ENCODE measurements at places on chromosomes 6 and 20.

- DNase-seq, result no peak
These were observed 49.5 kb downstream of the SRC start for GRCh38 chr20:37395410-37395797.

- DNase-seq, result no peak
These were observed 8.5 kb upstream of the AFG1L start for GRCh38 chr6:108286366-108286765.

GRCh38 chr6:55293116-55293515, 34.2 kb upstream of the GFRAL start:
- DNase-seq, result no peak

GRCh38 chr6:41503827-41504465, 42.2 kb upstream of the FOXP4 start:
- peak; percentile 16 for DNase-seq

- no peak for DNase-seq
These were observed 91.7 kb downstream of the JARID2 start for GRCh38 chr6:15337582-15337981.

- DNase-seq, result no peak
These were observed 238.2 kb upstream of the ZNF217 start for GRCh38 chr20:53831812-53832211.

- DNase-seq, result no peak
These were observed 14.8 kb upstream of the CST1 start for GRCh38 chr20:23765578-23765977.

DNA sequence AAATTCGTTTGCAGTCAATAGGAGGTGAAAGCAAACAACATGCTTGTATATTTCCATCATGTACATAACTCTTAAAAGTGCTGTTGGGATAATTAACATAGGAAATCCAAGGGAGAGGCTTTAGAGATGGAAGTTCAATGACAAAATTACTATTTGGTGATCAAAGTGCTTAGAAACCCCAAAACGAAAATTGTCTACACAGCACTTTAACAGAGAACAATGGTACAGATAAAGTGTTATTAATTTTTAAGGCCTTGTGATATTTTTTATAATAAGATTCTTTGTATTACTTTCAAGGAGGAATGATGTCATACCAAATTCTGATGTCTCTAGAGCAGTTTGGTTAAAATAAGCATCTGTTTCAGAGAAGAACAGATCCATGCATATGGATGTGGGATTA, 406.3 kb downstream of the EPHA7 start:
- DNase-seq, result no peak

GRCh38 chr20:3614466-3614865, 48.7 kb downstream of the GFRA4 start:
- DNase-seq, result no peak

DNA sequence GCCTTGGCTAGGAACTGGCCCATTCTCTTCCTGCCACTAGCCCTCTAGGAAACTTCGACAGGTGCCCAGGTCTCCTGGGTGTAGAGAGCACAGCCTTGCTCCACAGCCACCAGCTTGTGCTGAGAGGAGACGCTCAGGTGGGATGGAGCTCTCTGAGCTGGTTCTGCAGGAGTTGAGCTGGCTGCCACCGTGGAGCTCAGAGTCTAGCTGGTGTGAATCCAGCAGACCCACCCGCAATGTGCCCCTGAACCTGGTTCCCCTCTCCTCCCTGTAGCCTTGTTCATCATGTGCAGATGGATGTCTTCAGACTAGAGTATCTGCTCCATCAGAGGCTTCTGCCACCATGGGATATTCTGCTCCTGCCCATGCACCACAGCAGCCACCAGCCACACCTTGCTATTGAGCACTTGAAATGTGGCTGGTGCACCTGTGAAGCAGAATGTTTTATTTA, 222.5 kb downstream of the SYNDIG1 start:
- DNase-seq, result no peak

DNA sequence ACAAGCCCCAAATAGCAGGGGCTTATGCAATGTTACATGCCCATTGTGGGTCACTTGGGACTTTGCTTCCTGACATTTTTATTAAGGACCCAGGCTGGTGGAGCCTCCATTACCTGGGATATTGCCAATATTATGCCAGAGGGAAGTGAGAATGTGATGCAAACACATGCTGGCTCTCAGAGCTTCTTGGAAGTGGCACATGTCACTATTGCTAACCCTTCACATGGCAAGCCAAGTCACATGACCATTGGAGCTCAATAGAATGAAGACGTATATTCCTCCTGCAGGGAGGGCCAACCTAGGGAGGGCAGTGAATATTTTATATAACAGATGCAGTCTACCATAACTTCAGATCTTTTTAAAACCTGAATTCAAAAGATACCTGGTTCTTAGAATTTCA, 140.7 kb upstream of the ZFP64 start:
- DNase-seq, result no peak

GRCh38 chr6:113999284-113999683, 28.3 kb upstream of the HDAC2 start:
- DNase-seq, result no peak

DNA sequence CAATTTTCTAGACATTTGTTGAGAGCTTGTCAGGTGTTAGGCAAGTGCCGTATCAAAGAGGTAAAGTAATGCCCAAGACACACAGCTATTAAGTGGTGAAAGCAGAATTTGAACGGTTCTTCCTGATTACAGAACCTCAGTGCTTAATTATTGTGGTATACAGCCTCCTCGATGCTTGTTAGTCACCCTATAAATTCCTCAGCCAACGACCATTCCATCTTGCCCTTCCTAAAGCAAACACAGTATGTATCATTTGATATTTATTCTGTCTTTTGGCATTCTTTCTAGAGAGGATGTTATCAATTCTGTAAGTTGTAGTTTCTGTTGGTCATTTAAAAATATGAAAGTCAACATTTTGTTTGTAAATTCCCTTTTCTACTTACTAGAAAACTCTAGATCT, 297.8 kb upstream of the BMP2 start:
- DNase-seq, result no peak

- DNase-seq, result peak; percentile 65
These were observed 37.6 kb upstream of the BLCAP start for GRCh38 chr20:37565134-37565811.

GRCh38 chr20:23048283-23049200, 930 bp downstream of the THBD start:
- no peak for DNase-seq

DNA sequence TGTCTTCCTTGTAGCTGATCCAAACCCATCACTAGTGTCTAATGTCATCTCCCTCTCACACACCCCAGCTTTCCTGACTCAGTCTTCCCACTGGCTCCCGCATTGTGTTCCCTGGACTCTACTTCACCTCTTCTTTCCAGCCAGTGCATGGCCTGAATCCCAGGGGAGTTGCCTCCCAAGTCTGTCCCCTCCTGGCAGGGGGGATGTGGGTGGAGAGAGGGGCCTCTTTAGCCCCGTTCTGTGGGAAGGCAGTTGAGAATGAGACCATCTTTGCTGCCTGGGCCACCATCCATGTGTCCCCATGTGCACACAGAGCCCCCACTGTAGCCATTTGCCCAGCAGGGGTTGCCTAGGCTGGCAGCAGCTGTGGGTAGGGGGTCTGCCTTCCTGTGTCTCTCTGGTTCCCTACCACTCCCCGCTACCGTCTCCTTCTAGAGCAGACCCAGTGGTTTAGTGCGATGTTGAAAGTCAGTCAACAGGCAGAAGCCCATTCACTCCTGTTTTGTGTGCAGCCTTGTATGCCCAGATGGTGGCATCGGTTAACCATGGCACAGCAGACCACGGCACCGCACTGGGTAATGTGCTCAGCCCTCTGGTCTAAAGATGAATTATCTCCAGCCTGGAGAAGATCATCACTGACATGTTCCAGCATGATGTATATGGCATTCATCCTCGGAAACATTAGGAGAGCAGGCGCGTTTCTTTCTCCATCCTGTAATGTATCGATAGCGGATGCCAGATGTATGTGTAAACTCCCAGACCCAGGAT, 178.8 kb upstream of the SNX9 start:
- no peak for DNase-seq

DNA sequence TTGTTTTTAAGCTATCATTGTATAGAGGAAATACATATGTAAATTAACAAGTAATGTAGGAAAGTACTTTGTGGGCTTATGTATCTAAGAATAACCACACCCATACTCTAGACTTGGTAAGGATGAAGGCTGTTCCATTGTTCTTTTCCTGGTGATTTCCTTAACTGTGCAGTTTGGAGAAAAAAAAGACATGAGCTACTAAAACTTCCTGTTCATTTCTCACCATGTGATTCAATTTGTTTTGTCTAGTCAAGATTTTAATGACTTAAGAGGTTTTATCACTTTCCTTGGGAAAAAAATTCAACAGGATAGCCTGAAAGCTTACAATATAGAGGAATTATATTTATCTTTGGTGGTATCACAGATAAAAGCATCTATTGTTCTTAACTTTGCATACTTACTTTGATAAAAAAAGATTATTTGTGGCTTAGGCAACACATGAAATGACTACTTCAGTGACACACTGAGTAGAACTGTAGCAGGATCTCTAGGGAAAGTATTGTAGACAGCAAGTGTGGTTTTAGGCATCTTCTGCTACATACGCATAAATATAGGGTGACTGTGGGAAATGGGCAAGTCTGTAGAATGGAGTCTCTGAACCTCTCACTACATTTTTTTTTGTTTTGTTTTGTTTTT, 80.3 kb downstream of the GJA1 start:
- DNase-seq, result peak; percentile 16

DNA sequence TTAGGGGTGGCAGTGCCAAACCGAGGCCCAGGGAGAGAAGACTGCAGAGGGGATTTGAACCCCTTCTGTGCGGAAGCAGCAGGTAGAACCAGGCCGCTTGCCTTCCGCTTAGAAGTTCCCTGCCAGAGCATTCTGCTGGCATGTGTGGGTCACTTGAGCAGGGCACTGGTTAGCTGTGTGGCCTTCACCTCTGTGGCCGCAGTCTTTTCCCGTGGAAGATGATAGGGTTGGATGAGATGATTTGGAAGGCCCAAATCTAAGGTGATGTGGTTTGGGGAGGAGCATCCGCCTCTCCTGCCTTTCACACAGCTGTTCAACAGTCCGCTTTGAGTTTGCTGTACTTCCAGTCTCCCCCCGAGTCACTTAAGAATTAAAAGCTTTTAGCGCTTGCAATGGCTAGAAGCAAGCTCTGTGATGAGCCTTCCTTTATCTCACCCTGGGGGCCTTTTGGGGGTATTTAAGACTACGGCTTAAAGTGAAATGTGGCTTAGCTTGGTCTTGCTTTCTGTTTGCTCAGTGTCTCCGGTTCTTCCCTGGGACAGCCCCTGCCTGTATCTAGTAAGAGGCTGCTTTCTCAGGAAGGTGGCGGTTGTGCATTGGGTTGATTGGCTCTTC, 743 bp downstream of the CMTR1 start:
- DNase-seq, result no peak

- no peak for DNase-seq
These were observed 40.3 kb downstream of the ERMARD start for GRCh38 chr6:169791721-169792131.

GRCh38 chr6:28981431-28981832, 23.7 kb downstream of the ZNF311 start:
- DNase-seq, result peak; percentile 89

DNA sequence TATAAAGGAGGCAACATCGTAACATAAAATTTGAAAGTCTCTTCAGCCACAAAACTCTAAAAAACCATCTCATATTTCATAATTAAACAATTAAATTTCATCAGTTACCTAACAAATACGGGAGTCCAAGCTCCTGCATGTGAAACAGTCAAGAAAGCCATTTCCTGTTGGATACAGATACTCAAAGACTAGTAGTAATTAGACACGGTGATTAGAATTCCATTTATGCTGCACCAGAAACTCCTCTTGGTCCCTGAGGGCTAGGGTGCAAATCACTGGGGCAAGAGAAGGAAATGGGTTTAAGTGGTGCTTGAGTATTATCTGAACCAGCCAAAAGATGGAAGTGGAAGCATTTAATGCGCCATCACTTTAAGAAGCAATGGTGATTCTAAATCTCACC, 27.4 kb downstream of the TRAM2 start:
- DNase-seq, result no peak

DNA sequence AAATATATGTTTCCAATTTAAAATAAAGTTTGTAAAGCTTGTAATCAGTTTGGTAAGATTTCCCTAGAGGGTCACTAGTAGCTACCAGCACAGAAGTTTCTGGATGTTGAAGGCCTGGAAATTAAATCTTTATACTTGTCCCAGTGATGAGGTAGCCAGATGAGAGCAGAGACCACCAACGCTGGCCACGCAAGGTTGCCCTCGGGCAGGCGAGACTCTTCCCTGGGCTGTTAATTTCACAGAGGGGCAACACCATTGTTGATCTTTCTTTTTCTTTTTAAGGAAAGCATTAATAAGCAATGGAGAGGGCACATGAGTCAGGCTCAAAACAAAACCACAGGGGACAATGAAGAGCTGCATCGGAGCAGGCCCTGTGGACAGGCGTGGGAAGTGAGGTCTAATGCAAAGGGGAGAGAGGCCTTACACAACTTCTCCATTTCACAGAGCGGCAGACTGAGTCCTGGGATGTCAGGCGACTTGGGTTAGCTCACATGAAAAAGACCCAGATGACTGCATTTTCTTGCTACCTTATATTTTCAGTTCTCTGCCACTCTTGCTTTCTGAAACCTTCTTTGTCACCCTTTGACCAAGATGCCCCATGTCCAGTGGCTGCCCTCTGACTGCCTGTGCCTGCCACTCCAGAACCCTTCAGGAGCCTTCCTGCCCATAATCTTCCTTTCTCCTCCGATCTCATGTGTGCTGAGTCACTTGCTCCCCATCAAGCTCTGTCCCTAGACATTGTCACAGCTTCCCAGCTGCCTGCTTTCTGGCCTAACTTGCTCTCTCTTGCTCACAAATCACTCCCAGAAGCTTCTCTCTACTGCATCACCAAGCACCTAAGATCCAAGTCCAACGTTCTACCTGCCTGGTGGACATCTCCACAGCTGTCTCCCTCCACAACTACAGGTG, 107.7 kb upstream of the CDYL start:
- DNase-seq, result no peak

GRCh38 chr20:36777576-36777975, 4.0 kb upstream of the DSN1 start:
- no peak for DNase-seq

GRCh38 chr6:159012201-159012600, 12.2 kb upstream of the RSPH3 start:
- DNase-seq, result peak; percentile 88

DNA sequence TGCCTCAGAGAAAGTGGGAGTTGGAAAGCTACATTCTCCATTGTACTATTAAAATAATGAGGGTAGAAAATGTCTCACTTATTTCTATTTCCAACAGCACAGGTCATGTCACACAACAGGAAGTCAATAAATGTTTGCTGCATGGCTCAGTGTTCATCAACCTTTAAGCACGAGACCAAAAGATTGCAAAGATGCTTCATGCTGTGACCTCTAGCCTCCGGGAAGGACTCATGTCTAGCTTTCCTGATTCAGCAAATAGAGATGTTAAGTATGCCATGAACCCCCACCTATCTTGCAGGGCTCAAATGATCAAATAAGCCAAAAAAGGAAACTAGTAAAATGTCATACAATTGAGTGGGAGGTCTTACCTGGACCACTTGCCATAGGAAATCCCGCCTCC, 57.4 kb downstream of the NCOA6 start:
- DNase-seq, result peak; percentile 6

DNA sequence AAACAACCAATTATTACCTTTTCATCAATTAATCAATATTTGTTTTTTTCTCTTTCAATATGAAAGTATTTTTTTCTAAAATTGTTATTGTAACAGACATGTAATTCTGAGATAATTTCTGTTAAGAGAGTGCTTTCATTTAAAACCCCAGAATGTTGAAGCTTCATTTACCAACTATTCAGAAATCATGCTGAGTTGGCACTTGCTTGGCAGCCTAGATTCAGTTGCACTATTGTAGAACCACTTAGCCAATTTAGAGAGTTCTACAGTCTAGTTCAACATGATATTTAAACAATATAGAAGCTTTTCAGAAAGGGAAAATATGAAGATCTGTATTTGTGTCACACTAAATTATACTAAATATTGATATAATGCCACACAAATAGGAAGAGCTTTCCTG, 56.1 kb upstream of the NKAIN2 start:
- DNase-seq, result no peak

All from kidney glomerular epithelial cell (primary cell).